ENCODE measurements at places on chromosomes 13 and 19.

DNA sequence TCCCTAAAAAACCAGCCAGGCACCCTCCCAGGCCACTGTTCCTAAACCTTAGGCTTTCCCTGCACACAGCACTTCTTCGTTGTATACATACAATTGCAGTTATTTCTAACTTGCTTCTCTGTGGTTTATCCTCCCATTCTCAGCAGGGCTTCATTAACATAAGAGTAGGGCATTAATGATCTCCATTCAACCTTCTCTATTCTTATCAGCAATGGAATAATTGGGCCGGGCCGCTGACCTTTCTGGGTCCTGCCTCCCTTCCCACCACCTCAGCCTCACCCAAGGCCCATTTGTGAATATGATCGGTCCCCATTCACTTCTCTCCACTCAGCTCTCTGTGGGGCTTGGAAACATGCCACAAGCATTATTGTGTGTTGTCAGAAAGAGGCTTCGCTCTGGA is 184.2 kb downstream of the SUCLA2 start:
- no peak for DNase-seq

GRCh38 chr19:11754663-11755062 is 12.1 kb upstream of the ZNF441 start:
- DNase-seq = no peak

DNA sequence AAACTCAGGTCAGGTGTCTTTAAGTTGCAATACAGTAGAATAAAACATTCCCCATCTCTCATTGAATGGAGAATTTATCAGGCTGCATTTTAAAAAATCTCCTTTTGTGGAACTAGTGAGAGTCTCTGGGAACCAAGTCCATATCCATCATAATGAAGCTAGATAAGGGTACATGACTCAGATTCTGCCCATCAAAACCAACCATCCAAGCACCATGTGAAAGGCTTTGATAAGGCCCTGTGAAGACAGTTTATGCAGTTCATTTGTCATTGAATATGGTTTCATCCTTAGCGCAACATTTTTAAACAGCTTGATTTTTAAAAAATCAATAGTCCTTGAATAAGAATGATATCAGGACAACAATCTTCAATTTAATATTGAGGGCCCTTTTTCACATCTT is 56.3 kb upstream of the DIAPH3 start:
- DNase-seq = no peak

DNA sequence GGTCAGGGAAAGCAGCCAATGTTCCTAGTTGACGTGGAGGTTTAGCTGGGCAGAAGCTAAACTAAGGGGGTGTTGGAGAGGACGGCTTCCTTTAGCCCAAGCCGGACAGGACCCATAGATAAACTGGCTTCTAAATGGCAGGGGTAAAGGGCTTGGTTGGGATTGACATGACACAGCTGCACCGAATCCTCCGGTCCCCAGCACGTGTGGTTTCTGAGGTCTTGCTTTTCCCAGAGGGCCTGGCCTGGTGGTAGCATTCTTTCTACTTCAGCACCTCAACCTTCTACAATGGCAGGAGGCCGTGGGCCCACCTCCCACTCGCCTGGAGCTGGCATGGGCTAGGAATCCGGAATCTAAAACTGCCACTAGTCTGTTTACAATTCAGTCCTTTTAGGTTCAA is 163.0 kb downstream of the FGF9 start:
- no peak for DNase-seq
